ENCODE measurements at places on chromosomes 13 and 19.

- DNase-seq = no peak
Observed at GRCh38 chr13:104043184-104043583, 977.0 kb upstream of the SLC10A2 start.

DNA sequence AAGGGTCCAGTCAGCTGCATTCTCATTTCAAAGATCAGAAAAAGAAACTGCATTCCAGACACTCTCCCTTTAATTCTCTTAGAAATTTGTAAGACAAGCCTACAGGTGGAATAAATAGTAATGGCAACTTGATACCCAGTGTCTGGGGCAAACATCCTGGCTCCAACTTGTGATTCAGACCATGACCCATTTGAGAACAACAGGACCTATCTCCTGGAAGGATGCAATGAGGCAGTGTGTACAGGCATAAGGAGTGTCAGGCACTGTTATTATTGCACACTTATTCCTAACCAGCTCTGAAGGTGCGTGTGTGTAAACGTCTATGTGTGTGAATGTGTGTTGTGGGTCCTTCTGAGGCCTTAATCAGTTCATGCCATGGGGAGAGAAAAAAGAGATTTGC is 13.9 kb downstream of the ERICH6B start:
- DNase-seq = no peak

- no peak for DNase-seq
Observed at GRCh38 chr13:92833071-92833470, 393.5 kb upstream of the GPC6 start.

DNA sequence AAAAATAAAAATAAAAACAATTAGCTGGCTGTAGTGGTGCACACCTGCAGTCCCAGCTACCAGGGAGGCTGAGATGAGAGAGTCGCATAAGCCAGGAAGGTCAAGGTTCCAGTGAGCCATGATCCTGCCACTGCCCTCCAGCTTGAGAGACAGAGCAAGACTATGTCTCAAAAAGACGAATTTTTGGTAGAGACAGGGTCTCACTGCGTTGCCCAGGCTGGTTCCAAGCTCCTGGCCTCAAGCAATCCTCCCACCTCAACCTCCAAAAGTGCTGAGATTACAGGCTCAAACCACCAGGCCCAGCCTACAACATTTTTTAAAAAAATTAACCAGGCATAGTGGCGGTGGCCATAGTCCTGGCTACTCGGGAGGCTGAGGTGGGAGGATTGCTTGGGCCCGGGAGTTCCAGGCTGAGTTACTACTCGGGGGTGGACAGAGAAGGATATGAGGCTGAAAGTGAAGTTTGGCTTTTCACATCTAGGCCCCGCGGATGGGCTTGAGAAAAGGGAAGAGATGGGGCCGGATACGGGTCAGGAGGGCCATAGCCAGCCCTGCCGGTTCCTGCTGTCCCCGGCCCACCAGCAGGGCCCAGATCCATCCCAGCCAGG is 10.2 kb downstream of the NDUFA11 start:
- no peak for DNase-seq

DNA sequence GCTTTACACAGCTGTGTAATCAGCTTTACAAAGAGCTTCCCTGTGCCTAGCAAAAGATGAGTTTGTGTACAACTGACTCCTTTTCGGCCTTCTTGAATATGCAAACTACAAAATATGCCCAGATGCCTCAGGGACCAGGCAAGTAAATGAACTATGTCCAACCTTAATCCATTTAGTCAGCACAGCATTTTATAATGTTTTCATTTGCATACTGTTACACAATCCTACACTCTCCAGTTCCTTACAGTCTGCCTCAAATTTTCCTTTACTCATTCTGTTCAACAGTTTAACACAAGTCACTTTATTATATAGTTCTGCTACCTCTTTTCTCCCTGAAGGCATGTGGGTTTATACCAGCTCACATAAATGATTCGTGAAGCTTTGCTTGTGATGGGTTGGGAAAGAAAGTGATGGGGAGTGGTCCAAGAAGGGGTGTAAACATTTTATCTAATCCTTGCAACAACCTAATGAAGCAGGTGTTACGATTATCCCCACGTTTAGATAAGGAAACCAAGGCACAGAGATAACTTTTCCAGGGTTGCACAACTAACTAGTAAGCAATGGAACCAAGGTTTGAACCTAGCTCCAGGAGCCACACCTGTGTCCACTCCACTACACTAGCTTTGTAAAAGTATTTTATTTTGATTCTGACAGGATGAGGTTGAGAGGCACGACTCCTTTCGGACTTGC is 3.3 kb upstream of the USP12 start:
- no peak for DNase-seq
